ENCODE measurements at places on chromosomes 7 and 10.

DNA sequence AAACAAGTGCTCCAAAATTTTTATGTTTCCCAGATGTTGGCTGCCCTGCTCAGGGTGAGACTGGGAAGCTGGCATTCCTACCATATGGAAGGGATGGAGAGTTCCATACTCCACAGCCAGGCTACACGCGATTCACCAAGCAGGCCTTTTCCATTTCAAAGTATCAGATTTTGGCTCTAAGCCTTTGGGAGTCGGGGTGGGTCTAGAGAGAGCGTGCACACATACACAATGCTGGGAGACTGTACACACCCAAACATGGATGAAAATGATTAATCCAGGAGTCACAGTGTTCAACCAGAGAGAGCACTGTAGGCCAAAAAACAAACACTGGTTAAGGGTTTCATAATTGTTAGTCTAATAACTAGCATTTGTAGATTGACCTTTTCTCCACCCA lies 295.0 kb downstream of the BICC1 start:
- no peak for DNase-seq

- no peak for DNase-seq
These were observed 110.8 kb upstream of the PTN start for GRCh38 chr7:137454246-137454724.

GRCh38 chr10:4678023-4678950 lies 147.7 kb upstream of the AKR1E2 start:
- DNase-seq: no peak

- DNase-seq: no peak
These were observed 21.1 kb downstream of the BAG3 start for GRCh38 chr10:119672291-119672690.

DNA sequence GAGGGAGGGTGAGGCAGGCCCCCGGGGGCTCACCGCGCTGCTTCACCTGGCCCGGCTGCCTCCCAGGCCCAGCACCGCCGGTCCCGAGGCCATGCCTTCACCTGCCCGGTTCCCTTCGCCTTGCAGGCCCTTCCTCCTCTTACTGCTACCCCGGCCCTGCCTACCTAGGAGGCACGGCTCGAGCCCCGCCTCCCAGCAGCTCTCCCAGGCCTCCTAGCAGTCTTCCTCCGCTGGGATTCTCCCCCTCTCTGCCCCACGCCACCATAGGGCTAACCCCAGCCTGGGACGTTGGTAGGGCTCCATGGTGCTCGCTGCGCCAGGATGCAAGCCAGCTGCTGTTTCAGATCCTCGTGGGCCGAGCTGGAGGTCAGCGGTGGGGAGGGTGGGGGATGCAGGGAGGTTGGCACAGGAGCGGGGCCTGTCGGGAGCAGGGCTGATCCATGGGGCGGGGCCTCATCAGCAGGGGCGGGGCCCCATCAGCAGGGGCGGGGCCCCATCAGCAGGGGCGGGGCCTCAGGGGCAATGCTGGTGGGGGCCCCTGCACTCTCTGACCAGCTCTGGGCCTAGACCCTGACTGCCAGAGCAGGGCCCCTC lies 63.3 kb downstream of the RASGEF1A start:
- no peak for DNase-seq

DNA sequence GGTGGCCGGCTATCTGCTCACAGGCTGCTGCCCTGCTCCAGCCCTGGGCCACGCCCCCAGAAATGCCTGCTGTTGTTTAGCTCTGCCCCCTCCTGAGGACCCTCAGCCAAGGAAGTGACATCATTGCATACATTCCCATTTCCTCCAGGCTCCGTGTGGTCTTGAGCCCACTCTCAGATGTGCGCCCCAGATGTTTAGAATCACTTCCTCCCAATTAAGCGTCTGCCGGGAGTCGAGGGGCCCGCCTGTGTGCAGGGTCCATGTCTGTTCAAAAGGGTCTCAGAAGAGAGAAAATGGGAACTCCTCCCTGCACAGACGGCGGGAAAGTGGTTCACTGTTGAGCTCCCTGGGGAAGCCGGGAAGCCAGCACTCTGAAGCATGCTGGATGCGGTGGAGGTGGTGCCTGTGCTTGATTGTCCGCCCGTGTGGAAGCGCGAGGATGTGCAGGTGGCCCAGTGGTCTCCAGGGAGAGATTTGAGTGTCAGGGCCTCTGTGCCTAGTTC lies 116.9 kb upstream of the PPIF start:
- no peak for DNase-seq

All from stimulated activated CD8-positive, alpha-beta memory T cell treated with anti-CD3 and anti-CD28 coated beads, Interleukin-7, amount 100 ng/mL, for 4 hours (primary cell).